Activated T-helper 1 cell treated with anti-CD3 and anti-CD28 coated beads, Interleukin-2, amount 50 U/mL, for 16 hours (primary cell): ENCODE measurements at places on chromosomes 1 and 21.

GRCh38 chr1:98559291-98559690, 102.2 kb upstream of the SNX7 start:
- no peak for DNase-seq

DNA sequence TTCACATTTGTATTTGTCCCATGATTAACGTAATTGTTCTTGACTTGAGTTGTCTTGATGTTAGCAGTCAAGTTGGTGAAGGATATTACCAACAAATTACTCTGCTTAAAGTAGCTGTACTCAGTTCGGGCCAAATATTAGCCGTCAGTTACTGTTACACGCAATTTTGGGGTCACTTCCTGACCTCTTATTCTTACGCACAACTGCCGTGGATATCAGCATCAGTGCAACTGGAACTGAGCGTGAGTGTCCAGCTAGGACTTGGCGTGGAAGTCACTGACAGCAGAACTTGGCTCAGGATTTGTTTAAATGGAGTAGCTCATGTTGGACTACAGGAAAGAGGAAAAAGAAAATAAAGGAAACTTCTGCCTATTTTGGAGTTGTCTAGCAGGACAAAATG, 56.4 kb downstream of the ADAMTS1 start:
- DNase-seq = no peak

- DNase-seq = no peak
Measured at GRCh38 chr1:206674745-206675175, 9.9 kb upstream of the MAPKAPK2 start.

DNA sequence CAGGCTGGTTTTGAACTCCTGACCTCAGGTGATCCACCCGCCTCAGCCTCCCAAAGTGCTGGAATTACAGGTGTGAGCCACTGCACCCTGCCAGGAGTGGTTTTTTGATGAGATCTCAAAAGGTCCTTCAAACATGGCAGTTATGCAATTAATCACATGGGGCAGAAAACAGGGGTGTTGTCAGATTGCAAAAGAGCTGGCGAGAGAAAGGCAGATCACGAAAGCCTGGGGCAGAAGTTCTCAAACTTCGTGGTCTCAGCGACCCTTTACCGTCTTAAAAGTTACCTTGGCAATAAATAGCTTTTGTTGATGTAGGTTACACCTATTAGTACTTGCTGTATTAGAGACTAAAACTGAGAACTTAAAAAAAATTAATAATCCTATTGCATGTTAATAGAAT, 16.1 kb downstream of the CNR2 start:
- DNase-seq = no peak

GRCh38 chr1:232766904-232767303, 38.3 kb upstream of the MAP10 start:
- no peak for DNase-seq

DNA sequence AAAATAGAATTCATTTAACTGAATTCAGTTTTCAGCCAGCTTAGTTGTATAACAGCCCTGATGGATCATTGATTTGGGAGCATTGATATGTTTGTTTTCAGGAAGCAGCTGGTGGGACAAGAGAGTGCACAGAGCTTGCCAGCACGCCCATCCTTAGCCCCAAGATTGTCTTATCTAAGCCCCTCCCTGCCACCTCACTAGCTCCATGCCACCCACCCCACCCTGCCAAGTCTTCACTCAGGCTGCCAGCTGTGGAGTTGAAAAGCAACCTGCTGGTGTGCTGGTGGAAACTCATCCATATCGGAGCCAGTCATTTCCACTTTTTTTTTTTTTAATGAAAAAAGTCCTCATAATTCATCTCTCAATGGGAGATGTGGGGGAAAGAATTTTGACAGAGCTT, 11.8 kb downstream of the KIRREL1 start:
- DNase-seq = no peak

DNA sequence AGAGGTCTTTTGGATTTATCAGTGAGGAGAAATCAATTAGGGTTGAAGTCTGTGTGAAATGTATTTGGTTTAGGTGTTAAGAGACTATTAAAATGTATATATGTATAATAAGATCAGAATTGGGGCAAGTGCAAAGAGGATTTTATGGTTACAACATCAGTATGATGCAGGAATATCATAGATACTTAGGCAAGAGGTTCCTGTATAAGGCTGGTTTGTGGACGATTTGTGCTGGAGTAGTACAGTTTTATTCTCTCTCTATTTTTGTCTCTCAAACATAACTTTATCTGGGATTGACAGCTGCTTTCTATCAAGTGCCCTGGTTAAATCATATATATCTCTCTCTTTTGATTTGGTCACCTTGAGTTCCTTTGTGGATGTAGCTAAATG, 142.5 kb downstream of the CTH start:
- DNase-seq = no peak

- DNase-seq = no peak
Measured at GRCh38 chr1:233393926-233394680, 66.6 kb downstream of the MAP3K21 start.
